Cerebellum (tissue), 4 donors: ENCODE measurements at places on chromosomes 6 and 20. TPM values are rescaled to one million over a fixed set of nuclear protein-coding genes. Genes with fewer than 3 reads are reported as not detected.

The OVOL2 gene
- not detected for total RNA-seq

The LINC00237 gene
- 0.45 TPM for total RNA-seq

The SGK2 gene
- 2.3 TPM for total RNA-seq

The FGD2 gene
- 3.1 TPM for total RNA-seq

The GFRAL gene
- not detected for total RNA-seq

The BTNL2 gene
- total RNA-seq, result 0.18 TPM

The DBNDD2 gene
- 11.4 TPM for total RNA-seq

The SYCP2 gene
- 4.2 TPM for total RNA-seq

The GTSF1L gene
- not detected for total RNA-seq

The ASXL1 gene
- 78.8 TPM for total RNA-seq

The DSP gene
- total RNA-seq, result 9.9 TPM

The C6orf15 gene
- total RNA-seq, result not detected

The ROS1 gene
- not detected for total RNA-seq

The NOL4L gene
- 33.0 TPM for total RNA-seq

The GCNT2 gene
- total RNA-seq, result 58.3 TPM

The RIMS1 gene
- total RNA-seq, result 247 TPM

The AGPAT4 gene
- 78.3 TPM for total RNA-seq
